ENCODE measurements at places on chromosomes 6 and 20.

DNA sequence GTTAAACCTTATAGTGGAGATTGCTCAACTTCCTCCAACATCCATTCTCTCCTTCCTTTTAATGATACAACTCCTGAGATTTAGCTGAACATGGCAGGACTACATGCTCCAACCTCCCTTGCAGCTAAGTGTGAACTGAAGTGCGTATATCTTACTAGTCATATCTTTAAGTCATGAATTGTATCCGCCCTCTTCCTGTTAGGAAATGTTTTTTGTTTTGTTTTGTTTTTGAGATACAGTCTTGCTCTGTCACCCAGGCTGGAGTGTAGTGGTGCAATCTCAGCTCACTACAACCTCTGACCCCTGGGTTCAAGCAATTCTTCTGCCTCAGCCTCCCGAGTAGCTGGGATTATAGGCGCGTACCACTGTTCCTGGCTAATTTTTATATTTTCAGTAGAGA is 8.8 kb upstream of the OSTM1 start:
- DNase-seq, result no peak

DNA sequence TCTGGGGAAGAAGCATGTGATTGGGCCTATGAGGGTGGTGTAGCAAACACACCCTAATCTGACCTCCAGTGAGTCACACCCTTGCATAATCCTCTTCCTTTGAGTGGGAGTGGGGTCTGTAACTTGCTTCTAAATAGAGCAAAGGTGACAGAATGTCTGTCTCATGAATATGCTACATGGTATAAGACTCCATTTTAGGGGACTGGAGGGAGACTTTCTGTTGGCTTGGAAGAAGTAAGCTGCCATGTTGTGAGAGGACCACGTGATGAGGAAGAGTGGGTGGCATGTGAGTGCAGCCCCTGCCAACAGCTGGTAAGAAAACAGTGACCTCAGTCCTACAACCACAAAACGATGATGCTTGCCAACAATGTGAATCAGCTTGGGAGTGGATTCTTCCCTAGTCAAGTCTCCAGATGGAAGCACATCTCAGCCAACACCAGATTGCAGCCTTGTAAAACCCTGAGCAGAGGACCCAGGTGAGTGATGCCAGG is 3.7 kb downstream of the AK9 start:
- peak; percentile 37 for DNase-seq

DNA sequence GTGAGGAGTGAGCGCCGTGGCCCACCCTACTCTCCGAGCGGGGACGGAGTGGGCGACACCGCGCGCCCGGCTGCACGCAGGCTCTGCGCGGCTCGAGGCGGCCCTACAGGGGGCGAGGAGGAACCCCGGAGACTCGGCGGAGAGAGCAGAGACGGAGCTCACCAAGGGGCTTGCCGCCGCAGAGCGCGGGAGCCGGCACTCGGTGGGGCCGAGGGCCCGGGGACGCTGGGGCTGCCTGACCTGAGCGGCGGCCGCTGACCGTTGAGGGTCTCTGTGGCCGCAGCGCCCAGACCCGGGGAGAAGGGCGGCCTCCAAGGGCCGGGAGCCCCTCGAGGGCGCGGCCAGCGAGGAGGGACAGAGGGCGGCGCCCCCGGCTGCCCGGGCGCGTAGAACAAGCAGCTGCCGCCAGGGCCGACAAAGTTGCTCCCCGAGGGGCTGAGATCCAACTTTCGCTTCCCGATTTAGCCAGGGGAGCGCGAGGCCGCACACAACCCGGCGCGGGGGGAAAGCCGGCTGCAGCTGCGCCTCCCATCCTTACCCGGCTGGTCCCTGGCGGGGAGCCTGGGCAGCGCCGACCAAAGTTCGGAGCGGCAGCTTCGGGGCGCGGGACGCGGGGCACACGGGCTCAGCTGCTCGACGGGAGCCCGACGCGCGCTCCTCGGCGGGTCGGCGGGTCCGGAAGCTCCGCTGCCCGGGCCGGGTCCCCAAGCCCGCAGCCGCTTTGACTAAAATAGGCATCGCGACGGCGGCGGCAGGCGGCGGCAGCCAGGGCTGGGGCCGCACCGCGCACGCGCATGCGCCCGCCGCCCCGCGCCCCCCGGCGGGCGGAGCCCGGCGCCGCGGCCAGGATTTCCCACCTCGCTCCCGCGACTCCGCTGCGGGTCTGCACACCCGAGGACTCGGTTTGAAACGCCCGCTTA is 43.1 kb downstream of the POPDC3 start:
- peak; percentile 9 for DNase-seq

- no peak for DNase-seq
Measured at GRCh38 chr6:11331111-11331510, 98.6 kb upstream of the NEDD9 start.

DNA sequence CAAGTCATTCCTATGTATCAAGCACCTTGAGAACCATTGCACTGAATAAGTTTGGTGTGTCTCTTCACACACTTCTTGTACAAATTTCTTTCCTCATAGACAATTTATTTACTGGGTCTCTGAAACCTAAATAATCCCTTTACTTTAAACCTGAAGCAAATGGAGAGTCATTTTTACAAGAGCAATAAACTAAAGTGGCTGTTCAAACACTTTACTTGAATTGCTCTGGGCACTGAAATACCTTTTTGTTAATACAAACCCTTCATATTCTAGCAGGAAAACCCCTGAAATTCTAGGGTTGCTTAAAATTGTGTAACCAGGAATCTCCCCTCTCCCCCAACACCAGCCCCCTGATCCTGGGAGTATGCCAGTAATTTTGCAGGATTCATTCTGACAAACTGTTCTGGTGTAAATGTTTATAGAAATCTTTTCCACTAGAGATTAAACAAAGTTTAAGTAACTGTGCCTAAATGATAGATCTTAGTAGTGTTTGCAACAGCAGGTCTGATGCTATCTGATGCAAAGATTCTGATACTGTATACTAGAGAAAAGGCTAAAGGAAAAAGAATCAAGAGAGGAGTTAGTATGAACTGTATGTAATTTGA is 13.4 kb downstream of the RSPO3 start:
- no peak for DNase-seq
